ENCODE measurements at places on chromosomes 4 and X. TPM values are rescaled to one million over a fixed set of nuclear protein-coding genes. Genes with fewer than 3 reads are reported as not detected.

GRCh38 chr4:115234405-115235093 is 121.1 kb upstream of the NDST4 start:
- no peak for ATAC-seq

- no peak for ATAC-seq
These were observed 63.5 kb downstream of the DCLK2 start for GRCh38 chr4:150141756-150142155.

GRCh38 chr4:88110826-88111225 is 47.6 kb downstream of the ABCG2 start:
- no peak for ATAC-seq

DNA sequence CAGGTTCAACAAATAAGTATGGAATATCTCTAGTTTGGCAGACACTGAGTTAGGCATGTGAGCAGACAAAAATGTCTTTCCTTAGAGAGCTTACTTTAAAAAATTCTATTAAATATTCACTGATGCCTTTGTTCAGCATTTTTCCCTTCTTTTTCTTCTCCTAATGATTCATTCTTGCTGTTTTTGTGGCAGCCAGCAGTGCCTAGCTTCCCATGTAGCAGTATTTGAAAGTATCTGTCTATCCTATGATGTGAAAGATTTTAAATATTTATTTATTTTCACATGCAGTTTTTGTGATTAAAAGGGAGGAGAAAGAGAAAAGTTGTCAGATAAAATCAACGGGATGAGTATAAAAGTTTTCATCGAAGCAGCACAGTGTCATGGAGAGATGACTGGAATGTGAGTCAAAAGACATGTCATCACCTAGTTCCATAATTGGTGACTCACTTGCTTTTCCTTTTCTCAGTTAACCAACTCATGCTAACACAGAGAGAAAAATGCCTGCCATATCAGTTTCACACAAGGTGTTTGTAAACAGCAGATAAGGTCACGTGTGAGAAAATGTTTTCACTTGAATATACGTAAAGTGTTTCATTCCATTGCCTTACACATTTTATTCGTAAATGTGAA is 69.8 kb downstream of the BMPR1B start:
- peak; percentile 95 for ATAC-seq

- ATAC-seq, result no peak
These were observed 56.4 kb downstream of the UBE2K start for GRCh38 chr4:39754309-39754708.

- no peak for ATAC-seq
These were observed 30.4 kb downstream of the PGRMC1 start for GRCh38 chrX:119266364-119266995.

- ATAC-seq, result peak; percentile 15
These were observed 758 bp downstream of the SDAD1 start for GRCh38 chr4:75989846-75990528.

- no peak for ATAC-seq
These were observed 105.9 kb downstream of the TNIP2 start for GRCh38 chr4:2650276-2650675.

- ATAC-seq, result no peak
These were observed 324.6 kb upstream of the MAGEB2 start for GRCh38 chrX:29890646-29891200.

The KIAA1210 gene
- not detected for total RNA-seq

The CDX4 gene
- total RNA-seq, result not detected

GRCh38 chrX:72652082-72652481 is 62.0 kb downstream of the PHKA1 start:
- ATAC-seq, result no peak

- no peak for ATAC-seq
These were observed 174.9 kb upstream of the FRG1 start for GRCh38 chr4:189765736-189766135.

GRCh38 chr4:113759696-113760093 is 1.8 kb downstream of the CAMK2D start:
- no peak for ATAC-seq

GRCh38 chrX:100680756-100681155 is 36.8 kb downstream of the SRPX2 start:
- no peak for ATAC-seq

The IRAK1 gene
- total RNA-seq, result 97.8 TPM

The PGAM4 gene
- total RNA-seq, result 0.44 TPM

The TIGD4 gene
- total RNA-seq, result 0.08 TPM

The OTUD6A gene
- not detected for total RNA-seq

The PCSK1N gene
- 0.36 TPM for total RNA-seq

DNA sequence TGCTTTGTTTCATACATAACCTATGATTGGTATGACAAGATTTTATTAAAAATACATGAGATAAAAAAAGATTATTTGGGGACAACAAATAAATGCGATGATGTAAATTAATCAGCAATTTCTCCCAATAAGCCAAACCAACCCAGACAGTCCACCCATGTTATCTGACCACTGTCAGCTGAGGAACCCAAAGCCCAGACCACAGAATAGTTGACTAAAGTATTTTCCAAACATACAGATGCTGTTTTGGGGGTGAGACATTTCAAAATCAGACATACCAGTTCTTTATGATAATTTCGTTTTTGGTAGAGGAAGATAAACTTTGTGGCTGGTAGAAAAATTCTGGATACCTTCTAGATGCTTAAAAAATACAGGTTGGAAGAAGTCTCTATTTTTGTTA is 650.8 kb upstream of the FAM241A start:
- no peak for ATAC-seq

DNA sequence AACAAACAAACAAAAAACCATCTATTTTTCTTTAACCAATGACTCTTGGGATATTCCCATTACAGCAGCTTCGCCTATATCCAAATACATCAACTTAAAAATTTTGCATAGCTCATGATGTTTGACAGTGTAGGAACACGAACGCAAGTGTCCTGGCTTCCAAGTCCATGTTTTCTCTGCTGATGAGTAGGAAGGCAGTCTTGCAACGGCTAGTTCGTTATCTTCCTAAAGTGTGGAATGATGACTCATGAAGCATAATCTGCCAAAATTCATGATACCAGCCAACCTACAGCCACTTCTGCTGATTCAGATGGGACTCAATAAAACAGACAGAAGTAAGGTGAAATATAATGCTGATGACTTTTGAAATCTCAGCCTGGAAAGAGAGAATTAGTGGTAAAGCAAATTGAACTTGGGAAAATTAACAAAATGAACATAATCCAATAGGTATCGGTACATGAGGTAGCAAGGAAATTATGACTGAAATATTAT is 6.4 kb upstream of the SEPTIN11 start:
- ATAC-seq, result no peak

The CENPI gene
- total RNA-seq, result 3.9 TPM

DNA sequence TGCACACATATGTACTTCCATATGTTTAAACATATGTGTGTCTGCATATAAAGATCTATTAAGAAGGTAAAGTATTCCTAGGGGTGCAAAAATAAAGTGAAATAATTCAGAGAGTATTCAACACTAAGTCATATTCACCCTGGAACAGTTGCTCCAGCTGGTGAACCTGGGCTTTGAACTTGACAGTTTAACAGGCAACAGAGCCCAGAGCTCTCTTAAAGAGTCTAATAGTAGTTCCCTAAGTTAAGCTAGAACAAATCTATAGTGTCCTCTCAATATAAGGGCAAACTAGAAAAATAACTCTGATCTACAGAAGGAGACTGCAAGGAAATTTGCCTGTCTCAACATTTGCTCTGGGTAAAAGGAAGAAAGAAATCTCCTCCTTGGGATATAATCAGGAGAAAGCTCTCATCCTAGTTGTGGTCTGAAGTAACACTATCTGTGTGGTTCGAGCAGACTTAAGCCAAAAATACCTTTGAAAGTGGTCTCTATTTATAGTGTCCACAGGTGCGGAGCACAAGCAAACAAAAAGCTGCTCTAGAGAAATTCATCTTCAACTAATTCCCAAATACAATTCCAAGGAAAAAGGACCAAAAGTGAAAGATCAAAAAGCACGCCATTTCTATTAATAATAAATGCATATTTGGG is 29.9 kb downstream of the VEGFC start:
- ATAC-seq, result no peak

DNA sequence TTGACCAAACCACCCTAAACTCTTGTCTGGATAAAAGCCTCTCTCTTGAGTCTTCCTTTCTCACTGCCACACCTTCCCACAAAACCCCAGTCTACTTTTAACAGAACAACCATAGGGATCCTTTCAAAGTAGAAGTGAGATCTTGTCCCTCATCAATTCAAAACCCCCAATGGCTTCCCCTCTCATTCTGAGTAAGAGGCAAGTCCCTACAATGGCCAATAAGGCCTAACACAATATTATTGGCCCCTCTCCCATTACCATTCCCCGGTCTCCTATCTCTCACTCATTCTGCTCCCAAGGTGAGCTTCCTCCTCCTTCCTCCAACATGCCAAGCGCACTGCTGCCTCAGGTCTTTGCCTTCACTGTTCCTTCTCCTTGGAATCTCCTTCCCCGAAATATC is 57.1 kb downstream of the REELD1 start:
- no peak for ATAC-seq

The IL1RAPL1 gene
- total RNA-seq, result 0.12 TPM

DNA sequence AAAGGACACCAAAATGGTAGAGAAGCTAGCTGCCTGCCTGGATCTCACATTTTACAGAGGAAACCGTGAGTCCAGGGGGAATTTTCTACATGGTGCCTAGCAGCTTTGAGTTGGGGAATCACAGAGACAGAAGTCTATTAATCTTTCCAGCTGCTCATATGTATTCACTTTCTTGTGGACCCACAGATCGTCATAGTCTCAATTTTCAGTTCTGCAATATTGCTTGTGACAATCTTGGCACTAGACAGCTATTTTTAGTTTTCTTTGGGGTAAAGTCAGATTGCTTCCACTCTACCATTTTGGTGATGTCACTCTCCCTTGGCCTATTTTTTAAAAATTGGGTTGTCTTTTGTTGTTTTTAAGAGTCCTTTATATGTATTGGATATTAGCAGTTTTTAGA is 233.4 kb upstream of the STK26 start:
- no peak for ATAC-seq

The SLC10A6 gene
- 21.2 TPM for total RNA-seq

GRCh38 chrX:38660395-38661102 is 99.2 kb downstream of the TSPAN7 start:
- ATAC-seq, result no peak

The MSX1 gene
- 0.36 TPM for total RNA-seq

- no peak for ATAC-seq
These were observed 137.1 kb downstream of the GASK1B start for GRCh38 chr4:158035662-158036195.

DNA sequence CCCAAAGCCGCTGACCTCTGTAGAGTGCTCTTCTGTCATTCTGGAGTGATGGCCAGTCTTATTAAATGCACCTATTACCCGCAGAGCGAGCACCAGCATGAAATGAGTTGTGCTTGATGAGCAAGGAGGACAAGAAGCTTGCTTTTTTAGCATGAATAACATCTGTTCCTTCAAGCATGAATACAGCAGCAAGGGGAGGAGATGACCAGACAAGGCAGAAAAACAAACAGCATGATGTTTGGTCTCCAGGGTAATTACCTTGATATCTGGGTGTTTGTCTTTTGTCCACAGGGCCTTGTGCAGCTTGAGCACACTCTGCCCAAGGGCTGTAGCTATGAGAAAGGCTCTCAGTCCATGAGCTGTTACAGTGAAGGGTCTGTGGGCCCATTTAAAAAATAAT is 324.8 kb upstream of the DDX53 start:
- ATAC-seq, result no peak

GRCh38 chrX:151870602-151871001 is 42.1 kb upstream of the MAGEA4 start:
- no peak for ATAC-seq

The CXCL1 gene
- 22.9 TPM for total RNA-seq

DNA sequence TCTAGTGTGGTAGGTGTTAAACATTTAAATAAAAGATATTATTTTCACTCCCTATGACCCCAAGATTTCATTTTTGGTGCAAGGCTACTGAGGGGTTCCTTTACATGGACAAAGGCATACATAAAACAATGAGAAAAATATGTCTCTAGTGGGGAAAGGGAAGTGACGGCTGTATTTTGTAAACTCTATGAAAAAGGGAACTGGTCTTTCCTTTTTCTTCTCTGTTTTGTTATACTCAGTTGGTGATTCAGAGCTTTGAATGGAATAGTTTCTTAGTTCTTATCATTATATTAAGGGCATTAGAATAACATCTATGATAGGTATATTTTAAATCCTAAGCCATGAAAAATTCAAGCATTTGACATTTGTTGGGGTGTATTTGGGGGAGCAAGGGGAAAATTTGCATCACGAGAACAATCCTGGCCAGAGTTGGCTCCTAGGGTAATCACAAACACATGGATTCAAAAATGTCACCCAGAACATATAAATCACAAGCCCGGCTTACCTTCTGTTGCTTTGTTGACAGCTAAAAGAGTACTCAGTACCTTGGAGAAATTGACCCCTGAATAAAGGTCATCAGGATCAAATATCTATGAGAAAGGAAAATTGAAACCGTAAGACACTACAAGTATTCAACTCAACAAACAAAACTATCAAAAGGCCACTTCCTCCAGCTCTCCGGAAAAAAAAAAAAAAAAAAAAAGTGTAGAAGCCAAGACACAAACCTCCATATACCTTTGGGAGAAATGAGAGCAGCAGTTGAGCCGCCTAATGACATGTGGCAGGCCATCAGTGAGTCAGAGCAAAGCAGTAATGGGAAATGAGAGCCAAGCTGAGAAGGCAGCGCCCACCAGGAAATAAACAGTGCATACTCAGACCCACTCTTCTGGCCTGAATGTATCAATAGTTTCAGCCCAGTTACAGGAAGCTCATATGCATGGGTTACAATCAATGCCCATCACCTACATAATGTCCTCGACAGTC is 33.4 kb downstream of the ARHGEF6 start:
- ATAC-seq, result no peak

DNA sequence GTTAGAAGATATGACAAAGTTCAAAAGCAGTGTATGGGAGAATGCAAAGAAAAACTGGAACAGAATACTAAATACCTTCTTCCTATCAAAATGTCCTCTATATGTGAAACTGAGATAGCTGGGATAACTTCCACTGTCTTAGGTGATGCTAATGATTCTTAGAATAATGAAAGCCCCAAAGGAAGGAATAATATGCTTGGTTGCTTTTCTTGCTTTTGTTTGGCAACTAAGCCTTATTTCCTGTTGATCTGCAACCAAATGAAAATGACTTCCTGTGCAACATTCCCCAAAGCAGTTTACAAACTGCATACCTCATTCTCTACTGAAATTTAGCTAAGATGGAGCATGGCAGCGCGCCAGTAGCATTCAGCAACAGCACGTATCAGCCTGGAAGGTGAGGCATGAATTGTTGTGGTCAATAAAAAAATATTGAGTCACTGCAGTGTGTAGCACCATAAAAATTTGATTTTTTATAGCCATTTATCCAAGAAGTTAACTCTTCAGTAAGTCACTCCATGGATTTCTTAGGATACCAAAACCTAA is 18.7 kb downstream of the NDNF start:
- ATAC-seq, result no peak

DNA sequence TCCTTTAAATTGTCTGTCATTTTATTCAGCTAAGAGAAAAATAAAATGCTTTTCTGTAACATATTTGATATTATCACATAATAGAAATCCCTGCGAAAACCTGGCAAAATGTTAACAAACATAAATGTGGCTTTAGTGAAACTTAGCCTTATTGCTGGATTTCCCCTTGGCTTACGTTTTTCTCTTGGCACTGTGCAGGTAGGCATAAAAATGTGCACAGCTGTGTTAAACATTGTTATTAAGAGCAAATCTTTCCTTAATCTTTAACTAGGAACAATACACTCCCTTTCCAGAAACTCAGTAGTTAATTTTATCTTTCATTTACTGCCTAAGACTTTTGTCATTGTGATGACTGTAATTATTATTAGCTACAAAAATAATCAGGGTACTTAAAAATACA is 202.4 kb upstream of the GNPDA2 start:
- no peak for ATAC-seq

The UTP3 gene
- total RNA-seq, result 19.1 TPM

Data from esophagus mucosa (tissue), 1 donor.